ENCODE measurements at places on chromosomes 13 and 19.

DNA sequence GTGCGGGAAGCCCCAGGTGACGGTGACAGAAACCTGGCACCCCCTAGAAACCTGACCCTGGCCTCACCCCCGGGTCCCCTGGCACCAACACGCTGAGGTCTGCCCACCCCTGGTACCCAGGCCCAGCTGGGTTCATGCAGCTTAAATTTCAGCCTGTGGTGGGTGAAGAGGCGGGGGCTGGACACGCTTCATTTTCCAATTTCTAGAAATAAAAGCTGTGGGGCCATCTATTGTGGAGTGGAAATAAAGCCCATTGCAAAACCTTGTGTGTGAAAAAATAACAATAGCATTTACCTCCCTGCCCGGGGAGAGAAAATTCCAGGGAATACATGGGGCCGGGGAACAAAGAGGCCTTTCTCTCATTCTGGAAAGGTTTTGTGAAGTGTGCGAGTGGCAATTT lies 7.5 kb upstream of the FUT5 start:
- no peak for DNase-seq

GRCh38 chr13:72126424-72126823 lies 259.4 kb upstream of the DACH1 start:
- no peak for DNase-seq

DNA sequence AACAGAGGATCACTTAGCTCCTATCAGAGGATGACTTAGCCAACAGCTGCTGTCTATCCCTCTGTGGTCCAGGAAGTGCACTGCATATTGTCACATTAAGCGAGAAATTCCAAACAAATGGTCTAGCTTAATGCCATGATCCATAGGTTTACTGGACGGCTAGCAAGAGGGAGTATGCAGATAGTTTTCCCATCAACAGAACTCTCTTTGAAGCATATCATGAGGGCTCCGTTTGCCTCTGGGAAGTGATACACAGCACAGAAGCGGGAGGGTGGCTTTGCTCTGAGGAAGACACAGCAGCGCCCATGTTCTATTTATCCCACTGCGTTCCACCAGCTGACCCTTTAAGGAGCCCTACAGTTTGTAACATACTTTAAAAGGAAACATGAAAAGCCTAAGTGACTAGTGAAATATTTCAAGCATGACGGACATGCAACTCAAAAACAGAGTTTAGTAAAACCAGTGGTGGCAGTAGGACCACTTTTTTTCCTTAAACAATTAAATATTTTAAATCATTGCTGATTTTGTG lies 52.7 kb downstream of the COL4A1 start:
- DNase-seq, result no peak

DNA sequence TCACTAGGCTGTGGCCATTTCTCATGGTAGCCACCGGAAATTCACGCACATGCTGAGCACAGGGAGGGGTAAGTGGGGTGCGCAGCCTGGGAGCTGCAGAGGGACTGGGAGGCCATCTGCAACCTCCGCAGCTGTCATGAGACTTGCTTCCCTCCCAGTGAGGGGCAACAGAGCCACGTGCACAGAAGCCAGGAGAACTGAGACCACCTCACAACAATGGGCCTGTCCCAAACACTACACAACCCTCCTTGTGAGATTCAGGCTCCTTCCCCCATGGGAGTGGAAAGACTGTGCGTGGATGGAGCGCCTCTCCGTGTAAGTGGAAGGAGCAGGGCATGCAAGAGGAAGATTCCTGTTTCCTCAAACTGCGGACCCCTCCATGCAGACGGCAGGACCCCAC lies 8.8 kb downstream of the C3 start:
- no peak for DNase-seq

DNA sequence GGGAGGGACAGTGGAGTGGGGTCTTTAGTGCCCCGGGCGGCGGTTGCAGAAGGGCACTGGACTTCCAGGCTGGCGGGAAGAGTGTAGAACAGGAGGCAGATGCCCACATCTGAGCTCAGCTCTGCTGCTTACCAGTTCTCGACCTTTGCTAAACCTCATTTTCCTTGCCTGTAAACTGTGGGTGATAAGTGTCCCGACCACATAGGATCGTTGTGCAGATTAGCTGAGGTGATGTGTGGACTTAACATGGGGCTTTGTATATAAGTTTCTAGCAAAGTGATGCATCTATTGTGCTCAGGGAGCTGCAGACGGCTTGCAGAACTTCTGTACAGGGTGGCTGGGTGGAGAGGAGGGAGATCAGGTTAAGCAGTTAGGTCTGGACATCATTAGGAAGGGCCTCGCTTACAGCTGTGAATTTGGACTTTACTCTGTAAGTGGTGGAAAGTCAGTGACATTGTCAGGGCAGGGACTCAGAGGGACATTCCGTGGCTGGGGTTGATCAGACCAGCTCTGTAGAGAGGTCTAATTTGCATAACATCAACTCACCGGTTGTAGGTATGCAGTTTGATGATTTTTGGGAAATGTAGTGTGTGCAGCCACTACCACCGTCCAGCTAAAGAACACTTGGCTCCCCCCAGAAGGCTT lies 70.0 kb downstream of the SPATA13 start:
- DNase-seq, result no peak

DNA sequence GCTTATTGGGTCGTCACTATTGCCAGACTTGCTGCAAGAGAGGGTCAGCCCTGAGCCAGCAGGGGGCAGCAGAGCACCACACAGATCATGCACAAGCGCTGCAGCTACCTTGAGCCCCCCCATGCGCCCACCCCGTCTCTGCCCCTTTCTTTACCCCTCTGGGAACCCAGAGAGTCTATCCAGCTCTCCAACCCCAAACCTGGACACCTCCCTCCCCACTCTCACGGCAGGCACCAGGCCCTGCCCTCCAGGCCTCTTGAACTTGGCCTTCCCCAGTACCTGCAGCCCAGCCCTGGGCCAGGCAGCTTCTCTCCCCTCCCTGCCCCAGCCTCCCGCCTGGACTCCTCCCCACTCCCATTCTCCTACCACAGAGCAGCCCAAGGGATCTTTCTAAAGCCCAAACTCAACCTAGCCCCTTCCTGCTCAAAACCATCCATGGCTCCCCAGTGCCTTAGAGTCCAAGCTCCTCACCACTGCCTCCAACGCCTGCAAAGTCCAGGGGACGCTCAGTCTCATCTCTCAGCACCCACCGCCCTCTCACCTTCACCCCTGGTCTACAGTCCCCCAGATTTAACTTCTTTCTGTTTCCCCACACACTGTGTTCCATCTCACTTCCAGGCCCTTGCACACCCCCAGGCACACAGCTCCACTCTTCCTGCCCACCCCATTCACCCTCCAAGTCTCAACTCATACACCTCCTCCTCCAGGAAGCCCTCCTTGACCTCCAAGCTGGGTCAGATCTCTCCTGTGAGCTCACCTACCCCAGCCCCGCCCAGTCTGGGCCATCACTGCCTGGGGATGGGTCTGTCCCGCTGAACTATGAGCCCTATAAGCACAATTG lies 9.4 kb upstream of the CEACAM16 start:
- peak; percentile 73 for DNase-seq

- no peak for DNase-seq
These were observed 25.7 kb upstream of the SLC7A1 start for GRCh38 chr13:29621051-29621800.

- peak; percentile 72 for DNase-seq
These were observed 1.1 kb upstream of the NR2F6 start for GRCh38 chr19:17246681-17247425.

- DNase-seq, result no peak
These were observed 4.2 kb upstream of the JSRP1 start for GRCh38 chr19:2260341-2260805.

- DNase-seq, result no peak
These were observed 25.2 kb upstream of the UBL3 start for GRCh38 chr13:29875646-29876045.

GRCh38 chr13:32548837-32549236 lies 10.2 kb upstream of the N4BP2L2 start:
- DNase-seq, result no peak

GRCh38 chr13:79457390-79457789 lies 23.6 kb upstream of the NDFIP2 start:
- DNase-seq, result no peak

DNA sequence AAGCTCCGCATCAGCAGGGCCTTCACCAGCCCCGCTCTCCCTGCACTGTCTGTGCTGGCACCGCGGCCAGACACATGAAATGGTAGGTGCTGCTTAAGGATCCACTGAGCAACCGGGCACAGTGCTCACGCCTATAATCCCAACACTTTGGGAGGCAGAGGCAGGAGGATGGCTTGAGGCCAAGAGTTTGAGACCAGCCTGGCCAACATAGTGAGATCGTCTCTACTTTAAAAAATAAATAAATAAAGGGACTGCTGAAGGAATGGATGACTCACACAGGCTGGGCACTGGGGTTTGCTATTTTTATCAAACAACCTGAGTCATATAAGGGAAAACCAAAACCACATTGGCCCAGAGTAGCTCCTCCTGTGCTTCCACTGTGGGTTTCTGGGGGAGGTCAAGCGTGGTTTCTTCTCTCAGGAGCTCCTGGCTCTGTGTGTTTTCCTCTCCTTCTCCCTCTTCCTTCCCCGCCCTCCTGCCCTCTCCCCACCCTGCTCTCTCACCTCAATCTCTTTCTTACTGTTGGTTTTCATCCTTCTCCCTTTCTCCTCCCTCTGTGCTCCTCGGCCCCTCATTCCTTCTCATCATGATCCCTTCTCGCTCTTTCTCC lies 21.3 kb downstream of the VRK3 start:
- peak; percentile 53 for DNase-seq

DNA sequence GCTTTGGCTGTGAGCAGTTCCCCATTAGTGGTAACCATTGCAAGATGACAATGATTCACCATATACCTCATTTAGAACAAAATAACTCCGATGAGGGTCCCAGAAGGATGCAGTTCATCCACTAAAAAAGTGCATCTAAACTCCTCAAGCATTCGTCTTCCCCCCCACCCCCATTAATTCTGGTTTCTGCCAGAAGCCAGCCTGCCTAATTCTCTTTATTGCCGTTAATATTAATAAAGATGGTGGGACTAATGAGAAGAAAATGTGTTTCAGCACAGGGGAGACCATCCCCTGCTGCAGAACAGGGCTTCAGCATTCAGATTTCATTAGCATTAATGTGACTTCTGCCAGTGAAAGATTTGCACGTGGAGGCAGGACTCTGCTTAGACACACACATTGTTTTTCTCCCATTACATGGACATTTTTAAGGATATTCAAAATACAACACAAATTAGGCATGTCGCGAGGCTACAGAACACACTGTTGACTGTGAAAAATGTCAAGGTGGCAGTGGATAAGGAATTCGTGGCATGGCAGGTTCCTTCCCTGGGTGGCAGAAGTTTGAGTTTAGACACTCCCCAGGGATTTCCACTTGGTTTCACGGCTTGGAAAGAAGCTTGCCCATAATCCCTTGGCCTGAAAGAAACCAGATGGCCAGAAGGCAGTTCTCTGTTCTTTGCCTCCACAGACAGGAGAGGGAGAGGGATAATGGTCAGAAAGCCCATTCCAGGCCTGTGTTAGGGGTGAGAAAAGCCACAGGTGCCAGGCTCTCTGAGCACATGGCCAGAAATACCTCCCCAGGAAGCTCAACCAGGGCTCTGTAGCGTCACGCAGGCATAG lies 236.5 kb downstream of the FOXO1 start:
- DNase-seq, result no peak

- no peak for DNase-seq
These were observed 1.1 kb downstream of the ZNF667 start for GRCh38 chr19:56476093-56476492.

All from psoas muscle (tissue), 8 donors.